ENCODE measurements at places on chromosomes 2 and 18.

DNA sequence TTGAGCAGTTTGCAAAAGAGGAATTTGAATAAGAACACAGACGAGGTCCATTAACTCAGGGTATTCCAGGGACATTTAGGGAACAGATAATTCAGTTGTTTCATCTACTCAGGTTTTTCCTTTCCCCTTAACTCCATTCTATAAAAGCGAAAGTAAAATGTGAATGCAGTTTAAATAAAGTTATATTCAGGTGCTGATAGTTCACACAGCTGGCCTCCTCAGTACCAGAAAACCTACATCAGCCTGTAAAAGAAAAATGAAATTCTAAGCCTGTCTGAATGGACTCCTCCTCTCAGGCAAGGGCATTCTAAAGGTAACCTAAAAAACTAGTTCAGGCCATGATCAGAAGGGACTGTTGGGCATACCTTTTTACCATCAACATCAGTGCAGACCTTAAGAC, 873.8 kb downstream of the SUCLG1 start:
- no peak for DNase-seq

- DNase-seq = no peak
These were observed 914.1 kb downstream of the CCDC85A start for GRCh38 chr2:57097855-57098254.

DNA sequence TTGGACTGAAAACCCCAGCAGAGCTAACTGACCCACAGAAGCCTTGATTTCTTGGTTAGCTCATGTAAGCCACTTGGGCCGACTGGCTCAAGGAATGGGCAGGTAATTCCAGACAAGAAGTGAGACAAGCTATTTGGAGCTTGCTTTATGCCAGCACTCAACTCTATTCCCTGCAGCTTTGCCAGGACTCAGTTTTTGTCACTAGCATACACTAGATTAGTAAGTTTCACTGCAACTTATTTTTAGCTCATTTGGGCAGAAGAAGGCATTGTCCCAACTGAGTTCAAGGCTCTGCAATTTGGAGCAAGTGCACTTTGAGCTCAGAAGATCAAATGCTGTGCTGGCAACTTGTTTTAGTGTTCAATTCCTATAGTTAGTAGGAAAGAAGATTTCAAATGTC, 116.1 kb downstream of the SLC4A3 start:
- DNase-seq = no peak

DNA sequence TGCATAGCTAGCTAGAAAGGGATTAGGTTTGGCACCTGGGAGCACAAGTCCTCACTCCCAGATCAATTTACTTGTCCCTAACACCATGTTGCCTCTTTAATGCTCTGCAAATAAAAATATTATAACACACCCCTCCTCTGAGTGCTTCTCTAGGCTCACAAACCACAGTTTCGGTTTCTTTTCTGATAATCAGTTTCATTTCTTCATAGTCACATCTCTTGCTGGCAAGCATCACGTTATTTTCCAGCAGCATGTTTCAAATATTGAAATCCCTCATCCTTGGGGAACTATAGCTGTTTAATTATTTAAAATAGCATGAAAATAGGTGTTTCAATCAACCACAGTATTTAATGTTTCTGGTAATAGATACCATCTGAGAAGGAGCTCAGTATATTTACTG, 13.9 kb upstream of the SMCHD1 start:
- peak; percentile 65 for DNase-seq

DNA sequence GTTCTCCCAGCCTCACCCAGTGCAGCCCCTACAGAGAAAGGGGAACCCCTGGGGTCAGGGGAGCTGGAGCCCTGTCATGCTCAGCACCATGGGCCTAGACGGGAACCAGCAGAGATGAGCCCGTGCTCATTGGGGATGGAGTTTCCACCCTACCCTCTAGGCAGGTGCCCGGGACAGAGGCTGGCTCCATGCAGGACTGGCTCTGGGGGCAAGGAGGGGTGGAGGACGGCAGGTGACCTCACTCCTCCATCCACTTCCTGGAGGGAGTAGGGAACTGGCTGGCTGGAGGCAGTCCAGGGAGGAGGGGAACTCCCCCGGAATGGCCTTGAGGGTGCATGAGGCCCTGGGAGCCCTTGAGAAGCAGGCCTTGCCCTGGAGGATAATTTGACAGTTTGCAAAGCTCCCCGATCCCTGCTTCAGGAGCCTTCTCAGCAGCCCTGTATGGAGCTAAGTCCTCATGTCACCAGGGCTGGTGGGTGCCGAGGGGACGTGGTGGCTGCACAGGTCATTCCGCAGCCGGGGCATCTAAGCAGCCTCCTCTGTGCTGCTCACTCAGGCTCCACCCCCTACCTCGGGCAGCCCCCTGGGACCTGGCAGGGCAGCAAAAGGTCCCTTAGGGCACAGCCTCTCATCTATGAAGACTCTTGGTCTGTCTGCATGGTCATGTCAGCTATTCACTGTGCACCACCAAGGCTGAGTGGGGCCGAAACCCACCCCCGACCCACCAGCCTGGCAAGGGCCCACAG, 2.1 kb downstream of the NEURL3 start:
- peak; percentile 44 for DNase-seq

GRCh38 chr2:9637330-9637729, 6.5 kb upstream of the YWHAQ start:
- peak; percentile 82 for DNase-seq

Data from M059J (cell line).